Progenitor cell of endocrine pancreas (in vitro differentiated cells): ENCODE measurements at places on chromosomes 12 and 14. TPM values are rescaled to one million over a fixed set of nuclear protein-coding genes. Genes with fewer than 3 reads are reported as not detected.

Gene EFS
- total RNA-seq, result 66.8 and 69.6 TPM in 2 replicates

Gene P2RX2
- 0.19 TPM in 1 of 2 replicates, not detected in the other for total RNA-seq

Gene DHRS2
- 0.77 and 0.89 TPM in 2 replicates for total RNA-seq

Gene INF2
- total RNA-seq, result 69.2 and 75.3 TPM in 2 replicates

Gene CYP46A1
- 2.9 and 3.9 TPM in 2 replicates for total RNA-seq

Gene PELI2
- 28.5 and 32.2 TPM in 2 replicates for total RNA-seq

Gene AVPR1A
- total RNA-seq, result 0.16 TPM in 1 of 2 replicates, not detected in the other

Gene SLC7A7
- total RNA-seq, result 6.7 and 7.7 TPM in 2 replicates

Gene KCNK10
- 0.24 and 0.80 TPM in 2 replicates for total RNA-seq

Gene CFAP54
- 5.9 TPM in 2 replicates for total RNA-seq

Gene CFAP251
- 8.9 and 9.3 TPM in 2 replicates for total RNA-seq

GRCh38 chr12:27818401-27818918 is 38.4 kb upstream of the MANSC4 start:
- DNase-seq, result no peak

DNA sequence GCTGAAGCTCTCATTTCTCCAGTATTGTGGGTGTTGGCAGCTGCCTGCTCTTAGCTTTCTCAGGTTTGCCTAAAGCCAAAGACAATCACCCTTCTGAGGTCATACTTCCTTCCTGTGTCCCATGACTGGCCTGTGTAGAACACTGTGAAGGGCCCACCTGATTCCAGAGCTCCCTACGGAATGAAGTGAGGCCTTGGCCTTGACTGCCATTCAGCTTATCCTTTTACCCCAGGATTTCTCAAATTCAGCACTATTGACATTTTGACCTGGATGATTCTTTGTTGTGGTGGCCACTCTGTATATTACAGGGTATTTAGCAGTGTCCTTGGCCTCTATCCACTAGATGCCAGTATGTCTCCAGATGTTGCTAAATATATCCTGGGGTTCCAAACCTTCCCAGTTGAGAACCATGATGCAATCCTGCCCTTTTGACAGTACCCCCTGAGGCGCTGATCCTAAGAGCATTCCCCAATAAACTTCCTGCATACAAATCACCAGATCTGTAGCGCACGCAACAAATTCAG is 112.3 kb upstream of the KRR1 start:
- no peak for DNase-seq

GRCh38 chr14:53526200-53526599 is 373.1 kb upstream of the DDHD1 start:
- DNase-seq, result no peak

- no peak for DNase-seq
These were observed 59.8 kb downstream of the SERPINA3 start for GRCh38 chr14:94671870-94672444.

DNA sequence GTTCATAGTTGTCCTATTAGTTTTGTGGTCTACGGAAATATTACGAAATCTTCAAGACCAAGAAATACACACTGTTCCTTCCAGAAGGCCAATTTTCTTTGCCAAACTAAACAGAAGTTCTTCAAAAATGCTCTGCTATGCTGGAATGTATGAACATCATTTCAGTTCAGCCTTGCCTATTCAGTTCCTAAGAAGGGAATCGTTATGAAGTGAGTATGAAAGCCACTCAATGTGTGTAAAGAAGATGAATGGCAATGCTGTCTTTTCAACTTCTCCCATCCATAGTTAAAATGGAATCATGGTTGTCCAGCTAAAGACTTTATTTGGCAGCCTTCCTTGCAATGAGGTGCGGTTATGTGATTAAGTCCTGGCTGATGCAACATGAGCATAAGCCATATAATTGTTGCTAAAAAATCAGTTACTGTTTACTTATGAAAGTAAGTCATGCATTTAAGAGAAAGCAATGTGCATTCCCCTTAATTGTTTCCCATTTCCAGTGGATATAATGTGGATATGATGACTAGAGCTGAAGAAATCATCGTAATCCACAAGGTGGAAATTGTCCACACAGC is 73.8 kb upstream of the PTPRR start:
- no peak for DNase-seq

- DNase-seq, result no peak
These were observed 89.7 kb upstream of the CCDC198 start for GRCh38 chr14:57583396-57583795.

DNA sequence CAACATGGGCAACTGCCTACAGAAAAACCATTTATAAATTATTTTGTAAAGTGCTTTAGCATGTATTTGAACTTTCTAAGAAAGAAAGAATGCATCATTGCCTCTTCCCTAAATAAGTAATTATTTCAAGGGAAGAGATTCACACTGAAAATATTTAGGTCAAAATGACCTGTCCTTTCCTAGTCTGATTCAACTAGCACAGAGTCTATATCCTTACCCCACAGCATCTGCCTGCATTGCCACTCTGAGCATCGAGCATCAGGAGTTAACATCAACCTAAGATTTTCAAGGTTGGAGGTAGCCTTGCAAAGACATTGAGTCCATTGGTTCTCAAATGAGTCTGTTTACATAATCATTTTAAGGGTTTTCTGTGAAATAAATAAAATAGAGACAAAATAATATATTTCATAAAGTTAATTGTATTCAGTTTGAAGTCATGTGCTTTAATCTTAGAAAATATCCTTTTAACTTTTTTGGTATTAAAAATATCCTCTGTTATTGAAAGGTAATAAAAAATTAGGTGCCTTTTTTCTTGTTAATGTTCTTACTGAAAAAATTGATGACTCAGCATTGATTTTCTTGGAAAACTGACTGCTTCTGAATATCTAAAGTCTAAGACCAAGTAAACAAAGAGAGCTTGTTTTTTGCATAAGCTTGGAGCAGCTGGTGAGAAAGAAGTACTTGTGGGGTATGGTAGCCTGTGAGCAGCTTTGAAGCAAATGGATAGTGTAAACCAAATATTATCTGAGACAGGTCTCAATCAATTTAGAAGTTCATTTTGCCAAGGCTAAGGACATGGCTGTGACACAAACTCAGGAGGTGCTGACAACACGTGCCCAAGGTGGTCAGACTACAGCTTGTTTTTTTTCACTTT is 269.0 kb upstream of the CLEC14A start:
- no peak for DNase-seq

GRCh38 chr12:62917926-62918325 is 17.0 kb downstream of the PPM1H start:
- DNase-seq, result no peak

GRCh38 chr12:116137318-116137717 is 140.2 kb downstream of the MED13L start:
- DNase-seq, result no peak

GRCh38 chr12:45557016-45557415 is 172.5 kb upstream of the ARID2 start:
- DNase-seq, result no peak

DNA sequence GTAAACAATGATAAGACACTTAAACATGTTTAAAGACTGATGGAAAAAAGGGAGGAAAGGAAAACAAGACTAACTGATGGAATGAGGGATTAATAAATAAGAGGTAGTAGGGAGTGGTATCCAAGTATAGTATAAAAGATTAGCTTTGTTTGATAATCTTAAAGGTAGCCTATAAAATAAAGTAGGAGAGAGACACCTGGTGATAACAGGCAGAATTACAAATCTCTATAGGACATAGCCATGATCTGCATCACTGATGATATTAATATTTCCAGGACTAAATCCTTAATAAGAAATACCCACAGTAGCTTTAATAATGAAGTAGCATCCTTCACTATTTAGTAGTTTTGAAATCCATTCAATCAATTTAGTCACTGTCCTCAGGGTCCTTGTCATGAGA is 30.4 kb downstream of the DLGAP5 start:
- DNase-seq, result no peak

DNA sequence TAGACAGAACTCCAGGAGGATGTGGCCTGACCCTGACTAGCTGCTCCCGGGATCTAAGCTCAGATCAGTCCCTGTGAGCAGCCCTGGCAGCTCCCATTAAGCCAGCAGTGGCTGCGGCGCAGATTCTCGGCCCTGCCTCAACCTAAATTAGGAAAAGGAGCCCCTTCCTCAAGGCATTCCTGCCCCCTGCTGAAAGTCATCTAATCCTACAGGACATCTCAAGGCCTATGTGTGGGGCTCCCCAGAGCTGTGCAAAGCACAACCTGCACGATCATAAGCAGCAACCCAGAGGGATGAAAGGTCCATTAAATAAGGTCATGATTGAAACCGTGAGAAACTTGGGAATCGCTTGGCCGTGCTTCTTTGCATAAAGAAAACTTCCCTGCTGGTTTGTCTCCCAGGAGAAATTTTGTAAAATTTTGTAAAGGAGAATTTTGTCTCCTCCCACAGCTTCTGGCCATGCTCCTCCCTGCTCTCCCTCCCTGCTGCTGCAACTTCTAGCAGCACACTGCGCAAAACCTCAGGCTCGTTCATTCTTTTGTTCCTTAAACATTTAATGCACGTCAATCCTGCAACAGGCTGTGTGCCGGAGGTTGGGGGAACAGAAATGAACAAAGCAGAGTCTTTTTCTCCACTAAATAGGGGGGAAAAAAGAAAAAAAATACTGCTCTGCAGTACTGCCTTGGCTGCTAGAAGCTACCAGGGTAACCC is 96.6 kb upstream of the SLC35F4 start:
- DNase-seq, result peak; percentile 16

DNA sequence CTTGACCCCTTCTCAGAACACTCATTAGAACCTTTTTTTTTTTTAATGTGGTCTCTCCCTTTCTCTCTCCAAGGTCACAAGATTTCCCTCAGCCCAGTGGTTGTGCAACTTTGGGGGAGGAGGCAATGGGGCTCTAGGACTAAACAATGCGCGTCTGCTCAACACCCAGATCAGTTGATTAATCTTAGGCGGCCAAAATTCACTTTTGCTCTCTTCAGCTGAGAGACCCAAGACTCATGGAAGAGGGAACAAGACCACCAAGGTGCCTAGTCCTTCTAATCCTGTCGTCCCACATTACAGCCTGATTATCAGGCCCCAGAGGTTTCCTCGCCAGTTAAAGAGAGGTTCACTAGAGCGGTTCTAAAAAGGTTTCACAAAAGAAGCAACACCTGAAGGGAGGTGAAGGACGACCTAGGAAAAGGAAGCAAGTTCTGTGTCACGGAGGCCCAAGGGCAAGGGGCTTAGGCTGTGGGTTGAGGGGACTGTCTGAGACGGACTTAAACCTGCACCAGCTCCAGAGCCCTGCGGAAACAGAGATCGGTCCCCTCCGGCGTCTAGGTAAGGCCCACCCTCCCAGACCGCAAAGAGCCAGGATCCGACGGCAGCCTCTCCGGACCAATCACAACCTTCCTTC is 824 bp upstream of the TARBP2 start:
- DNase-seq, result no peak

DNA sequence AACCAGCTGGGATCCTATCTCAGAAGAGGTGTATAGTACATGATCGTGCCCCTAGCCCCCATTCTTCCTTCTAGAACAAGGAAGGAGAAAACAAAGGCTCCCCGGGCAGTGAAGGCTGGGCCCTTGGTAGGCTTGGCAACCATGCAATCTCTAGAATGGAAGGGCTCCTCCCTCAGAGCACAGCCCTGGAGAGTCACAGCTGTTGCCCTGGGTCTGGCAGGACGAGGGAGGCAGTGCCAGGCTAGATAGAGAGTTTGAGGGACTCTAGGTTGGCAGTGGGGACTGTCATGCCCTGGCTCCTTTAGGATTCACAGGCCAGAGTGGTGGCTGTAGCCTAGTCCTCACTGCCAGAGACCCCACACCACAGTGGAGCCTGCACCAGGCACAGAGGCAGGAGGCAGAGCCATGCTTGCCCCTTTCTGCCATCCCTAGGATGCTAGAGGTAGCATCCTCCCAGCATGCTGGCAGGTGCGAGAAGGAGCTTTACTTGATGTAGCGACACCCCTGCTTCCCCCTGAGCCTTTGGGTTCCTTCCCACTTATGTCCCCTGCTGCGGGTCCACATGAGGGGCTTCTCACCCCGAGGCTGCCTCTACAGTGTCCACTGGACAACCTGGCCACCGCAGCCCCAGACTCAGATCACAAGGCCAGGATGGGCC is 33.4 kb upstream of the CIPC start:
- no peak for DNase-seq

DNA sequence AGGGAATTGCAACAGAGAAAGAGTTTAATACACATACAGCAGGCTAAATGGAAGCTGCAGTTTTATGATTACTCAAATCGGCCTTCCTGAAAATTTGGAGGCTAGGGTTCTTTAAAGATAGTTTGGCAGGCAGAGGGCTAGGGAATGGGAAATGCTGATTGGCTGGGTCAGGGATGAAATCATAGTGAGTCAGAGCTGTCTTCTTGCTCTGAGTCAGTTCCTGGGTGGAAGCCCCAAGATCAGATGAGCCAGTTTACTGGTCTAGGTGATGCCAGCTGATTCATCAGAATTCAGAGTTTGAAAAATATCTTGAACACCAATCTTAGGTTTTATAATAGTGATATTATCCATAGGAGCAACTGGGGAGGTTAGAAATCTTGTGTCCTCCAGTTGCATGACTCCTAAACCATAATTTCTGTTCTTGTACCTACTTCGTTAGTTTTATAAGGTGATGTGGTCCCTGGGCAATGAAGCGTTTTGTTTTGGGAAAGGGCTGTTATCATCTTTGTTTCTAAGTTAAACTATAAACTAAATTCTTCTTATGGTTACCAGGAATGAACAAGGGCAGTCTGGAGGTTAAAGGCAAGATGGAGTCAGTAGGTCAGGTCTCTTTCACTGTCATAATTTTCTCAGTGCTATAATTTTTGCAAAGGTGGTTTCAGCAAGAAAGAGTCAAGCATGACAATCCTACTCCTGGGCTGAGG is 257.8 kb upstream of the CCDC196 start:
- no peak for DNase-seq

GRCh38 chr14:55285048-55285652 is 13.9 kb downstream of the FBXO34 start:
- DNase-seq, result no peak

DNA sequence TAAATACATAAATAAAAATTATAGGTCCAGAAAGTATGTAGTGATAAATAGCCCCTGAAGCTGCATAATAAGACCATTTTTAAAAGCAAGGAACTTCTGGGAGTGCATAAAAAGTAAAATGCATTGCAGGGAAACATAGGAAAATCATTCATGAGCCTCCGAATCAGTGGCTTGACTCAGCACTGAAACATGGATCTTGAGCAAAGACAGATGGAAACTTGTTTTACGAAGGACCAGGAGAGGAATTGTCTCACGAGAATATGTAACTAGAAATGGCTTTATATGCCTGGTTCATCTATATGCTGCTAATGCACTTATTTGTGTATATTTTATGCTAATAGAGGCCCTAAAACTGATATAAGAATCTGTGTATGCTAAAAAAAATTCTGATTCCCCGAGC is 14.7 kb downstream of the TMEM30B start:
- no peak for DNase-seq

DNA sequence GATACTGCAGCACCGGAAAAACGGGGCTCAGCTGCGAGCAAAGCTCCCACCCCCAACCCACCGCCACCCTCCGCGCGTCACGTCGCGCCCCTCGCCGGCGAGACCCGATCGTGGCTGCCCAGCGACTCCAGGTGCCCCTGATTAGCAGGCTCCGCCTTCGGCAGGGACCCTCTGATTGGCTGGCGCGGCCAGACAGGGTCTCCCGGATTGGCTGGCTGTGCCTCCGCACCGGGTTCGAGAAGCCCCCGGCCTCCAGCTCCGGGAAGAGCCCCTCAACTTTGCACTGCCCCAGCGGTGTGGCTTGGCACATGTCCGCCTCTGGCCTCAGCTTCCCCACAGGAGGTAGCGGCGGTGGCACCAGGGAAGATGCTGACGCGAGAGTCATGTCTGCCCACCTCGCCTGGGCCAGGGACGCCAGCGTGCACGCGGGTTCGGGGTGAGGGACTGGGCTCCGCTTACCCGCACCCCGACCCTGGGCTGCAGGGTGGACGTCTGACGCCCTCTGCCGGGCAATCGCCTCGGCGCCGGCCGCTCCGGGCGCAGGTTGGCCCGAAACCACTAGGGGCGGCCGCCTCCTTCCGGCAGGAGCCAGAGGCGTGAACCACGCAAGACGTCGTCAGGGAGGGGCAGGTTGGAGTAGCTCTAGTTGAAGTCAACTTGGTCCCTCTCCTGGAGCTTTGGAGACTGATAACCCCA is 498 bp upstream of the RHOF start:
- peak; percentile 86 for DNase-seq
